ENCODE measurements at places on chromosomes 7 and 10. TPM values are rescaled to one million over a fixed set of nuclear protein-coding genes. Genes with fewer than 3 reads are reported as not detected.

Gene ZNF746
- 31.1 TPM for total RNA-seq

Gene NXPH1
- total RNA-seq = not detected

Gene DOCK1
- not detected for total RNA-seq

Gene C10orf67
- total RNA-seq = not detected

Gene DYNC1I1
- total RNA-seq = not detected

Gene SPDYE6
- not detected for total RNA-seq

Gene CNNM1
- total RNA-seq = not detected

Gene MRC1
- not detected for total RNA-seq

Gene OPN1SW
- not detected for total RNA-seq

Gene HOXA7
- not detected for total RNA-seq

Gene HYAL4
- not detected for total RNA-seq

Gene PLEKHA1
- total RNA-seq = 24.6 TPM

Gene LIPF
- total RNA-seq = not detected

Gene SMARCD3
- 25.6 TPM for total RNA-seq

Gene GPAM
- 4.2 TPM for total RNA-seq

Gene PIP4K2A
- 82.5 TPM for total RNA-seq

Gene CDK13
- 132 TPM for total RNA-seq

Gene GRID2IP
- 0.33 TPM for total RNA-seq

Gene HECW1
- total RNA-seq = not detected

Gene POLR2J2
- 24.8 TPM for total RNA-seq

Gene IL2RA
- total RNA-seq = 1.8 TPM

Gene ITIH5
- not detected for total RNA-seq
